Calu3 (cell line): ENCODE measurements at places on chromosomes 6 and 20. TPM values are rescaled to one million over a fixed set of nuclear protein-coding genes. Genes with fewer than 3 reads are reported as not detected.

Gene DSTN
- 90.0 and 110 TPM in 2 replicates for total RNA-seq

DNA sequence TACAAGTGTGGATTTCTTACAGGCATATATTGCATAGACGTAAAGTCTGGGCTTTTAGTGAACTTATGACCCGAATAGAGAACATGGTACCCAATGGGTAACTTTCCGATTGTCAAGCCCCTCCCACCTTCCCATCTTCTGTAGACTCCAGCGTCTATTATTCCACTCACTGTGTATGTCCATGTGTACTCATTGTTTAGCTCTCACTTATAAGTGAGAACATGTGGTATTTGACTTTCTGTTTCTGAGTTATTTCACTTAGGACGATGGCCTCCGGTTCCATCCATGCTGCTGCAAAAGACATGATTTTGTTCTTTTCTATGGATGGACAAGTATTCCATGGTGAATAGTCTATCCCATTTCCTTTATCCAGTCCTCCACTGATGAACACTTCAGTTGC, 306.4 kb downstream of the CD83 start:
- H3K27ac ChIP-seq, result no peak overlapping the region
- no peaks in the 10 kb centered on the region for H3K36me3 ChIP-seq
- no peak overlapping the region for H3K4me3 ChIP-seq
- no peaks in the 10 kb centered on the region for H3K27me3 ChIP-seq

DNA sequence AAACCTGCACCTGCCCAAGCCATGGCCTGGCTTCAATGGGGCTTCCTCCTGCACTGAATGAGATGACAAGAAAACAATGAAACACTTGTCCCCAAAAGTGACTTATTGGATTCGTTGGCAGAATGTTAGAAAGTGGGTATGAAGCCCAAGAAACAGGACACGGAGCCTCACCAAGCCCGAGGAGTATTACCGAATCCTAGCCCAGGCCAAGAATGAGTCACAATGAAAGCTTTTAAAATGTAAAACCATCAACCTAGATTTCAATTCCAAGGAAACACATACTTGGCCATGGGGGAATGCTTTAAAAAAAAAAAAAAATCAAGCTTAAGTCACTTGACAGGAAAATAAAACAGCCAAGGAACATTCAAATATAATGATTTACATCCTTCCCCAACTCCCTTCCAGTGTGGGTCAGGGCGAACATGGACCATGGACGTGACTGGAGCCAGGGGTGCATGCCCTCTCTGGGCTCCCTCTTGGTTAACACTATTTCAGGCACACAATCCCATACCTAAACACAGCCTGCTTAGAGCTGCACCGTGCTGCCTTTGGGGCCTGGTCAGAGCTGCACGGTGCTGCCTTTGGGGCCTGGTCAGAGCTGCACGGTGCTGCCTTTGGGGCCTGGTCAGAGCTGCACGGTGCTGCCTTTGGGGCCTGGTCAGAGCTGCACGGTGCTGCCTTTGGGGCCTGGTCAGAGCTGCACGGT, 3.1 kb upstream of the STX16 start:
- H3K4me3 ChIP-seq, result no peak overlapping the region
- H3K27ac ChIP-seq, result no peak overlapping the region
- peaks cover 33% of the 10 kb centered on the region for H3K4me1 ChIP-seq
- peaks cover 1% of the 10 kb centered on the region for H3K27me3 ChIP-seq
- DNase-seq, result no peak

Gene SPEF1
- total RNA-seq, result 0.28 TPM in 1 of 2 replicates, not detected in the other

Gene DNAH8
- total RNA-seq, result 0.05 TPM in 1 of 2 replicates, not detected in the other

DNA sequence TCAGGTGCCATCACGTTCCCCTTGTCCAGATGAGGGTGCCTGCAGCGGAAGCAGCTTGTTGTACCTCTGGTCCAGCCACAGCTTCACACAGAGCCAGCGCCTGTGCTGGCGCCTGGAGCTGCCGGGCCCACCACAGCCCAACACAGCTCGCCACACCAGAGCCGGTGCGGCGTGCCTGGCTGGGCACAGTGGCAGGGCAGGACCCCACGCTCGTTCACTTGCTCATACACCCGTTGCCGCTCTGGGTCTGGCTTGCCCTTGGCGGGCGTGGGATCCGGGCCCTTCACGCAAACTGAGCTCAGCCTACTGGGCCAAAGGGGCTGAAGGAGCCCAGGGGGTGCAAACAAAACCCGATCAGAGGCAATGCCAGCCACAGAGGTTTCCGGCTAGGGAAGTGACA, 492.5 kb upstream of the MANEA start:
- no peak overlapping the region for H3K27ac ChIP-seq
- no peak overlapping the region for H3K4me3 ChIP-seq
- no peaks in the 10 kb centered on the region for H3K36me3 ChIP-seq
- H3K27me3 ChIP-seq, result no peaks in the 10 kb centered on the region
- H3K4me1 ChIP-seq, result no peaks in the 10 kb centered on the region
- DNase-seq, result no peak

Gene RNF114
- total RNA-seq, result 72.3 and 93.9 TPM in 2 replicates

GRCh38 chr6:152184917-152185574, 377.6 kb downstream of the ESR1 start:
- H3K4me1 ChIP-seq, result no peaks in the 10 kb centered on the region
- H3K27me3 ChIP-seq, result no peaks in the 10 kb centered on the region
- DNase-seq, result no peak

DNA sequence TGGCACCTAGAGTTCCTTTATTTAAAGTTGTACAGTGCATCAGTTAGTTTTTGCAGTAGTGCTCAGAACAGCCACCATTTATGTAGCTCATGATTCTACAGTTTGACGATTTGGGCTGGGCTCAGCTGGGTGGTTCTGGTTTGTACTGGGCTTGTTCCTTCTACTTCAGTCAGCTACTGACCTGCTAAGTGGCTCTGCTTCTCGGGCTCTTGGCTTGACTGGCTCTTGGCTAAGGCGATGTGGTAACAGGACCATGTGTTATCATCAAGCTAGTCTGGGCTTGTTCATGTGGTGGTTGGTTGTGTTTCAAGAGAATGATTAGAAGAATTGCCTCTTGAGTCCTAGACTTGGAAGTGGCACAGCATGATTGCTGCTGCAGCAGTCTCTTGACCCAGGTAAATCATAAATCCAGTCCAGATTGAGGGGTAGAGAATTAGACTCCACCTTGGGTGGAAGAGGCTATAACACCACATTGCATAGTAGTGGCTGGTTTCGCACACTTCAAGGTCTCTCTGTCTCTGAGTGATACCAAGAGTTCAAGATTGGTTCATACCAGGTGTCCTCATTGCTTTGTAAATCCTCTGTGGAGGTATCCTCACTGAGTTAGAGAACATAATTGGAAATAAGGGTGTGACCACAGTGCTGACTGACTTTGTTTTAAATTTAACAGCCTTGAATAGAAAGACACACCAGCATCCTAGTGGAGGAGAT, 253.0 kb downstream of the ARID1B start:
- no peak for DNase-seq
- no peaks in the 10 kb centered on the region for H3K4me1 ChIP-seq
- no peaks in the 10 kb centered on the region for H3K36me3 ChIP-seq
- H3K27ac ChIP-seq, result no peak overlapping the region
- H3K27me3 ChIP-seq, result no peaks in the 10 kb centered on the region

Gene ADISSP
- total RNA-seq, result 27.3 and 29.0 TPM in 2 replicates

- peaks cover 59% of the 10 kb centered on the region for H3K27me3 ChIP-seq
- DNase-seq, result no peak
- H3K27ac ChIP-seq, result no peak overlapping the region
- no peaks in the 10 kb centered on the region for H3K4me1 ChIP-seq
These were observed 605 bp upstream of the PPP1R16B start for GRCh38 chr20:38804682-38805501.

DNA sequence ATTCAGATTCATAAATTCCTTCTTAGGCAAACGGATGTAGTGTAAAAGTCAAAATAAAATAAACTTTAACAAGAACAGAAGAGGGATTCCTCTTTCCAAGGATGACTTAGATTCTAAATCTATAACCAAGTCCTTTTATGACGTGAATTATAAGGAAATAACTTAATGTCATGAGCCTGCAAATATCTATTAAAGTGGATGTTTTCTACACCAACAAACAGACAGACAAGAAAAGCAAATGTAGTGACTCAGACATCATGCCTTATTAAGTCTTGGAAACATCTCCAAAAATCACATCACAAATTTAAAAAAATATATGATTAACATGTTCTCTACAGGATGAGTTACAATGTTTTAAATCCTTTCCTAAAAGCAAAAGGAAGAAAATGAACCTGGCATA, 397.1 kb downstream of the ESR1 start:
- H3K4me3 ChIP-seq, result no peak overlapping the region
- peaks cover 7% of the 10 kb centered on the region for H3K36me3 ChIP-seq
- no peak for DNase-seq
- no peak overlapping the region for H3K27ac ChIP-seq
- no peaks in the 10 kb centered on the region for H3K27me3 ChIP-seq

GRCh38 chr6:24821860-24822444, 23.2 kb upstream of the ARMH2 start:
- no peak overlapping the region for H3K4me3 ChIP-seq
- DNase-seq, result no peak
- peaks cover 11% of the 10 kb centered on the region for H3K4me1 ChIP-seq
- H3K27me3 ChIP-seq, result no peaks in the 10 kb centered on the region

Gene SLC22A16
- not detected in 2 replicates for total RNA-seq

GRCh38 chr20:48002517-48002970, 217.3 kb upstream of the SULF2 start:
- H3K4me1 ChIP-seq, result no peaks in the 10 kb centered on the region
- H3K27me3 ChIP-seq, result no peaks in the 10 kb centered on the region
- H3K27ac ChIP-seq, result no peak overlapping the region
- no peaks in the 10 kb centered on the region for H3K36me3 ChIP-seq
- no peak overlapping the region for H3K4me3 ChIP-seq
- DNase-seq, result no peak

DNA sequence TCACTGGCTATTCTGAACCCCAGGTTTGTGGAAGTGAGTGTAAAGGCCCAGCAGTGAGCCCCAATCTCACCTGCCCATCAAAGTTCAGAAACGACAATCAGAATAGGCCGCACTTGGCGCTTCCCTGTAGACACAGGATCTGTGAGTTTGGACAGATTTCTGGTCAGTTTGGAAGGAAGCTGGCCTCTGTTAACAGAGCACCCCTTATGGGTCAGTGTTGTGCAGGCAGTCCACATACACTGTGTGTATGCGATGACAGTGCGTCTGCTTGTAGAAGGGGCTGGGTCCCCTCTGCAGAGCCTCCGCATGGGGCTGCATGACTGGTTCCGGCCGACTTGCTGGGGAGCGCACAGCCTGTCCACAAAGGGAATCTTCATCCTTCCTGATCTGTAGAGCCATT, 3.4 kb upstream of the MPC1 start:
- DNase-seq, result no peak
- no peak overlapping the region for H3K27ac ChIP-seq
- H3K4me1 ChIP-seq, result peaks cover 23% of the 10 kb centered on the region
- no peak overlapping the region for H3K4me3 ChIP-seq
- no peaks in the 10 kb centered on the region for H3K27me3 ChIP-seq
- peaks cover 35% of the 10 kb centered on the region for H3K36me3 ChIP-seq

GRCh38 chr20:16761305-16761829, 13.2 kb downstream of the OTOR start:
- H3K4me3 ChIP-seq, result no peak overlapping the region
- H3K36me3 ChIP-seq, result no peaks in the 10 kb centered on the region
- DNase-seq, result peak; percentile 13
- H3K27ac ChIP-seq, result no peak overlapping the region

Gene NKAPL
- total RNA-seq, result not detected in 2 replicates

DNA sequence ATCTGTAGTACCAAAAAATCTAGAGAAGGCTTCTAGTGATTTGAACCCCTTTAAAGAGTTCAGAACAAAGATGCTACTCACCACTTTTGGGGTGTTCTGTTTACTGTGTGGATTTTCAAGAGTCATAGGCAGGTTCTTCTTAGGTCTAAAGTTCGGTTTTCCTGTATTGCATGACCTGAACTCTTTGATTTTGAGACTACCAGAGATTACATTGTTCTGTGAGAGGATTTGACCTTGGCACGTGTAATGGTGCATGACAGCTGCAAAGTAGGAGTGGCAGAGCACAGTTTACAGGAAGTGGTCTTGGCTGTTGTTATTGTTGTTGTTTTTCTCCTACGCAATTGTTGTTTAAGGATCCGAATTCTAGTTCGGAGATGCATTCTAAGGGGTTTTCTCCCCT, 592.7 kb downstream of the EPHA7 start:
- no peaks in the 10 kb centered on the region for H3K27me3 ChIP-seq
- no peak overlapping the region for H3K4me3 ChIP-seq
- H3K36me3 ChIP-seq, result no peaks in the 10 kb centered on the region
- H3K4me1 ChIP-seq, result peaks cover 7% of the 10 kb centered on the region
- no peak overlapping the region for H3K27ac ChIP-seq

GRCh38 chr6:130973521-130974277, 89.3 kb downstream of the EPB41L2 start:
- H3K27me3 ChIP-seq, result no peaks in the 10 kb centered on the region
- H3K4me3 ChIP-seq, result no peak overlapping the region
- no peaks in the 10 kb centered on the region for H3K36me3 ChIP-seq
- no peak overlapping the region for H3K27ac ChIP-seq
- no peak for DNase-seq
- peaks cover 39% of the 10 kb centered on the region for H3K4me1 ChIP-seq

- DNase-seq, result no peak
- H3K36me3 ChIP-seq, result no peaks in the 10 kb centered on the region
- no peak overlapping the region for H3K4me3 ChIP-seq
- no peak overlapping the region for H3K27ac ChIP-seq
- no peaks in the 10 kb centered on the region for H3K4me1 ChIP-seq
These were observed 118.7 kb upstream of the MLIP start for GRCh38 chr6:53992522-53992921.

DNA sequence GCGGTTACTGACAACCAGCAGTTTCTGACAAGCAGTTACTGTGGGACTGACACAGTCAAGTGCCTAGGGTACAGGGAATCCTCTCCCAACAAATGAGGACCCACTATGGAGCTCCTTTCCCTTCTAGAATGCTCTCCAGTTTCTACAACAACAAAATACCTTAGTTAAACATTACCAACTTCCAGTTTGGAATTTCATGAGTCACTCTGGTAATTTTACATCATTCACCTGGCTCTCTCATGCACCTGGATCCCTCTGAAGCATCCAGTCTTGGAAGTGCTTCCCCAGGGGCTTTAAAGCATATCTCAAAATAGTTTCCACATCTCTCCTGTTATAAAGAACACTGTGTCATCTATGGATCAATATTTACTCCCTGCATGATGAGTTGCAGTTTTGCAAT, 286.7 kb upstream of the SPTLC3 start:
- no peak overlapping the region for H3K27ac ChIP-seq
- no peaks in the 10 kb centered on the region for H3K36me3 ChIP-seq
- peaks cover 15% of the 10 kb centered on the region for H3K4me1 ChIP-seq
- no peaks in the 10 kb centered on the region for H3K27me3 ChIP-seq
- no peak overlapping the region for H3K4me3 ChIP-seq
- no peak for DNase-seq

Gene FUT9
- total RNA-seq, result 1.9 and 2.0 TPM in 2 replicates

- H3K36me3 ChIP-seq, result no peaks in the 10 kb centered on the region
- no peaks in the 10 kb centered on the region for H3K27me3 ChIP-seq
- H3K27ac ChIP-seq, result no peak overlapping the region
- H3K4me3 ChIP-seq, result no peak overlapping the region
- no peaks in the 10 kb centered on the region for H3K4me1 ChIP-seq
- no peak for DNase-seq
These were observed 114.3 kb upstream of the PLEKHG1 start for GRCh38 chr6:150485161-150485958.

- no peak overlapping the region for H3K4me3 ChIP-seq
- no peak for DNase-seq
- H3K27me3 ChIP-seq, result no peaks in the 10 kb centered on the region
- H3K4me1 ChIP-seq, result no peaks in the 10 kb centered on the region
These were observed 131.5 kb downstream of the ANKRD60 start for GRCh38 chr20:58096880-58097423.

Gene GPR63
- total RNA-seq, result 1.3 and 2.7 TPM in 2 replicates
